Cerebellum (tissue), 4 donors: ENCODE measurements at places on chromosomes 6 and 20. TPM values are rescaled to one million over a fixed set of nuclear protein-coding genes. Genes with fewer than 3 reads are reported as not detected.
A peak's percentile ranks its signal among the peaks of the same experiment; 100 is the strongest.

DNA sequence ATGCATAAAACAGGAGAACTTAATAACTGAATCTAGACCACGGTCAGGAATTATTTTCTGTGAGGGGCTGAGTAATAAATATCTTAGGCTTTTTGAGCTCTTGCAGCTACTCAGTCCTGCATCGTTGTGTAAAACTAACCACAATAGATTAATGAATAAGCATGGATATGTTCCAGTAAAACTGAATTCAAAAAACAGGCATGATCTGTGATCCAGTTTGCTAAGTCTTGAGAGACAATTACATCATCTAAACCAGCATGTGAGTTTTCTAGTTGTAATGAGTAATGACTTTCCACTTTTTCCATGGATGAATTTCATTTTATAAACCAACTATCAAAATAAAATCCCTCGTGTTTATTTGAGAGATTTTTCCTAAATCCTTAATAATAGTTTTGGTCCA, 336.8 kb downstream of the RFPL4B start:
- no peak for DNase-seq

DNA sequence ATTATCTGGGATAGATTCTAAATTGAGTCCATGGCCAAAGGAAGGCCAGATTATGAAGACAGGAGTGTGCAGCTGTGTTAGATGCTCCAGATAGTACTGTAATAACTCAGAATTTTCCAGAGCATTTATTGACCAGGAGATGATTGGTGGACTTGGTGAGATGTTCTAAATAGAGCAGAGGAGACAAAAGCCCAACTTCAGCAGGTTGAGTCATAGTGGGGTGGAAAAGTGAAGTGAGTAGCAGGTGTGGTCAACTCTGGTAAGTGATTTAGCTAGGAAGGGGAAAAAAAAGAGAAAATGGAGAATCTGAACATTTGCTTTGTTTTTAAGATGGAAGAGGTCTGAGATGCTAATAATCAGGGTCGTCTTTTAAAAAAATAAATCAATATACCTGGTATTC, 227.4 kb downstream of the TMEM200A start:
- no peak for DNase-seq

DNA sequence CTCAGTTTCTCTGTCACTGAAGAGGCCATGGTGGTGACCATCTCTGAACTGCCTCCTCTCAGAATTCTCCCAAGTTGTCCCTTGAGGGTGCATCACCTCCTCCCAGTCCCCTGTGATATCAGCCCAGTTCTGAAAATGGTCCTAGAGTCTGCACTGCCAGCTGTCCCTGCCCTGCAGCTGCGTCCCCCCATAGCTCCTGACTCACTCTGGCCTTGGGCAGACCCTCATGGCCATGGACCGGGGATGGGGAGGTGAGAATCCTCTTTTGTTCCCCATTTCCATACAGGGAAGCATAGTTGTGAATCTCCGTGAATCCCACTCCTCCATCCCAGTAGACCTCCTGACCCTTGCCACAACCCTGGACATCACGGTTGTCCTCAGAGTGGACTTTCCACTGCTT, 4.5 kb downstream of the ETV7 start:
- DNase-seq, result no peak

GRCh38 chr6:15453622-15454021, 207.8 kb downstream of the JARID2 start:
- no peak for DNase-seq

GRCh38 chr6:117449549-117450439, 24.1 kb upstream of the ROS1 start:
- DNase-seq, result peak; percentile 25

- no peak for DNase-seq
Measured at GRCh38 chr6:155194399-155194798, 69.4 kb upstream of the CLDN20 start.

GRCh38 chr6:149545258-149545753, 537 bp downstream of the PPIL4 start:
- DNase-seq, result peak; percentile 30

DNA sequence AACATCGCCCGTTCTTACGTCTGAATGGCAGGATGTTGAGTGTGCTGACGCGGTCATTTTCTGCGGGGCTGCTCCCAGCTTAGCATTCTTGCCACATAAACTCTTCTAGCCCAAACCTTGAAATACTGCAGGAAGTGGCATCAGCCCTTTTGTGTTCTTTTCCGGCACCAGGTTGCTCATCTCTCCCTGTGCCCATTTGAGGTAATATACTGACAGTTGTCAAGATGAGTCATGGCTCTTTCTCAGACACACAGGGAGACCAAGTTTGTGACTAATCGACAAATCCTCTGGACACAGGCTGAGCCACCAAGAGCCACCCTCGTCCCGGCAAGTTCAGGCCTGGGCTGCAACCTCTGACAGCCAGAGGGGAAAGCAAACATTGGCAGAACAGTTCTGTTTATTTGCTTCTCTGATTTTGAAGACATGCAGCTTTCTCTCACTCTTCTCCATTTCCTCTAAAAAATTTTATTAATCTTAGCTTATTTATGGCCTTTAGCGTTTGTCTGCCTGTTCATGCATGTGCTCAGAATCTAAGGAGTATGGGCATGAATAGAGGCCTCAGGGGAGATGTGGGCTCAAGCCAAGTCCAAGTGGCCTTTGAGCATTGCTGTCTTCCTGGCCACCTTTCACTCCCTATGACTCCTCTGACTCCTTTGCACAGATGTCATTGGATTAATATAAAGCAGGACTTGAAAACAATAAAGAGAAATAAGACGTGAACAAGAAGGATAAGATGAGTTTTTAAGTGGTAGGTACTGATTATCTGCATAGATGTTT, 328.2 kb upstream of the JAG1 start:
- no peak for DNase-seq

DNA sequence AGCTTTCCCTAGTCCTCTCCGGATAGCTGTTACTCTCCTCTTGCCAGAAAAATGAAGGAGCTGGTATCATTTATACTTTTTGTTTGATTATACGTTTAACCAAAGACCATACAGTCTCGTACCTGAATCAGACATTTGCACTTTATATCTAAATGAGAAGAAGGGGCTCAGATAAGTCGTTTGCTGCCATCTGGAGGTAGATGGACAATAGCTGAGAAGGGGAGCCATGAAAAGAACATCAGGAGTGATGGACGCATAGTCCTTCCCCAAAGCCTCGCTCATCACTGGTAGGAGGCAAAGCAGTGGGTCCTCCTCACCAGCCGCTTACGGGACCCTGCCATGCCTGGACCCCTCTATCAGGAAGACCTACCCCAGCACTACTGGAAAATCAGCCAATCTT, 45.4 kb downstream of the RPF2 start:
- DNase-seq, result no peak

DNA sequence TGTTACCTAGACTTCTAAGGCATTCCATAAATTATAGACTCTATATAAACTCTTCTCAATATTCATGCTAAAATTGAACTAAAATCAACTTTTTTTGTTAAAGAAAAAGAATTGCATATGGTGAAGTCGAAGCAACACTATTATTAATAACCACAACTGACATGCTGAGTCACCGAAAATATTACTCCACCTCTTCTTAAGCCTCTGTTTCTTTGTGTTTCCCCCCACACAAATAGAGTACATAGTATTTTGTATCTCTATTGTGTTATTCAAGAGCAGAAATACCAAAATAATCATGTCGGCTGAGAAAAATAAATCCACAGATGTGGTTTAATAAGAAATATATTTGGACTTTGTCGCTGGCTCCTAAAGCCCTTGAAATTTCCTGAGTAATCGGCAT, 23.8 kb downstream of the TFB1M start:
- no peak for DNase-seq

GRCh38 chr20:23477223-23477622, 13.7 kb upstream of the CST8 start:
- no peak for DNase-seq

DNA sequence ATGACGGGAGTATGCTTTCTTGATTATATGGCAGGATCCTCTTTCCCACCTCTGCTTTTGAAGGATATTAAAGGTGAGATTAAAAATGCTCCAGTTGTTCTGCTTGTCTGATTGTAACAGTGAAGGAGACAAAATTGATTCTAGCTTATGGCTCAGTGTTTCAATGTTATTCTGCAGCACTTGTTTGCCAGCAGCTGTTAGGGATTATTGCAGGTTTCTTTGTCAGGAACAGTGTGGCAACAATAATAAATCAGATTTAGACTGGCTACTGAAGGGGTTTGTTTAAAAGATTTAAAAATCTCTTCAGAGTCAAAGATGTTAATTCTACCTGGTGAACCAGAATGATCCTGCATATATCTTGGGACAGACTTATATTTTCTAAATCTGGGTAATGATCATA, 126.9 kb downstream of the LAMA2 start:
- no peak for DNase-seq

DNA sequence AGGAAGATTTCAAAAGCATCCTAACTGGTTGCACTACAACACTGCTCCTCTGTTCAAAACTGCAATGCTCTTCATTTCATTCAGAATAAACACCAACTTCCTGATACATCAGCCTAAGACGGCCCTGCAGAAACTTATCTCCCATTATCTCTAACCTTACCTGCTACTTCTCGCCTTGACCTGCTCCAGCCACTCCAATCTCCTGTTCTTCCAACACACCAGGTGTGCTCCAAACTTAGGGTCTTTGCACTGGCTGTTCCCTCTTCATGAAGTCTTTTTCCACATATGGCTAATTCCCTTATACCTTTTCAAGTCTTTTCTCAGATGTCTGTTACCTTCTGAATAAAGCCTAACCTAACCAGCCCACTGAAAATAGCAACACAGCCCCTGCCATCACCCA, 32.1 kb downstream of the PHIP start:
- DNase-seq, result no peak

- DNase-seq, result no peak
Measured at GRCh38 chr6:85449388-85449817, 480 bp upstream of the NT5E start.

- no peak for DNase-seq
Measured at GRCh38 chr20:57468523-57469417, 56.2 kb downstream of the CTCFL start.

DNA sequence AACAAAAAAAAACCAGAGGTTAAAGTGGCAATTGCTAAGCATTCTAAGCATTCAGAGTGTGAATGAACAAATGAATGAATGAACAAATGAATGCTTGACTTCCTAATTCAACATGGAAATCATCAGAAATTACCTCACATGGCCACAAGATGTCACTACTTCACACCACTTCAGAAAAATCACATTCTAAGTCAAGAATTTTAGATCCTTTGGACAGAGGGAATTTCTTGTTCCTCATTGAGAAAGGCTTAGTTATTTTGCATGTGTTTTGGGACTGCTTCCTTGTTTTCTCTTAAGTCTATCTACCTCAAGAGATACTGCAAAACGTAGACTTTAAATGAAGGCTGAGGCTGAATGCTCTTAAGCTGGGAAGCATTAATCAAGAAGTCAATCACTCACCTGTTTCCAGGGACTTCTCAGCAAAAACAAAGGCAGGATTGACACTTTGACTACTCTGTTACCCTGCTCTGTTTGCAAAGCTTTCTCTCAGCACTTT, 120.2 kb downstream of the MBOAT1 start:
- DNase-seq, result peak; percentile 8

DNA sequence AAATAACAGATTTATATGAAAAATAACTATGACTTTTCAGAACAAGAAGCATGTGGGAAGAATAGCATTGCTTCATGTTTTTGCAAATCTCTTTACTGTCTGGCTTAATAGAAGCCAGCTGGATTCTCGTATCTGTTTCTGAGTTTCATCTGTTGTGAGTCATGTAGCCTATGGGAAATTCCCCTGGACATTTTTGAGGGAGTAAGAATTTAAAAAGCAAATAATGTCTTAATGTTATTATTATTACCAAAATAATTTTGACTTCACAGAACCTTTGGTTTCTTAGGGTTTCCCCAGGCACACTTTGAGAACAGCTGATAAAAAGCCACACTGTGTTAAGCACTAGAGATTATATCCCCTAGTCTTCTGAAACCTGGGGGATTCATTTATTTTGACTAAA, 75.8 kb downstream of the SYCP2L start:
- no peak for DNase-seq

- DNase-seq, result no peak
Measured at GRCh38 chr6:38806271-38806670, 91.2 kb downstream of the DNAH8 start.

GRCh38 chr6:135323202-135323668, 142.1 kb downstream of the MYB start:
- DNase-seq, result no peak

The FKBP1A gene
- total RNA-seq, result 73.8 TPM

The PLA2G7 gene
- 5.8 TPM for total RNA-seq

The CHD6 gene
- 92.9 TPM for total RNA-seq

The CNR1 gene
- 225 TPM for total RNA-seq

The SEL1L2 gene
- not detected for total RNA-seq

The SLC17A2 gene
- total RNA-seq, result not detected

The HLA-DQA1 gene
- not detected for total RNA-seq

The HLA-G gene
- not detected for total RNA-seq

The SNAP25 gene
- 79.8 TPM for total RNA-seq

The RGS17 gene
- total RNA-seq, result 60.7 TPM

The FOXC1 gene
- 8.9 TPM for total RNA-seq

The PRR18 gene
- total RNA-seq, result 0.54 TPM

The DNMT3B gene
- 9.3 TPM for total RNA-seq
